NCI-H2171 treated with DMSO at 0.1 percent for 48 hours (cell line): ENCODE measurements at places on chromosomes 2 and 18.

GRCh38 chr18:1104181-1104881, 199.7 kb downstream of the ADCYAP1 start:
- no peak for DNase-seq

DNA sequence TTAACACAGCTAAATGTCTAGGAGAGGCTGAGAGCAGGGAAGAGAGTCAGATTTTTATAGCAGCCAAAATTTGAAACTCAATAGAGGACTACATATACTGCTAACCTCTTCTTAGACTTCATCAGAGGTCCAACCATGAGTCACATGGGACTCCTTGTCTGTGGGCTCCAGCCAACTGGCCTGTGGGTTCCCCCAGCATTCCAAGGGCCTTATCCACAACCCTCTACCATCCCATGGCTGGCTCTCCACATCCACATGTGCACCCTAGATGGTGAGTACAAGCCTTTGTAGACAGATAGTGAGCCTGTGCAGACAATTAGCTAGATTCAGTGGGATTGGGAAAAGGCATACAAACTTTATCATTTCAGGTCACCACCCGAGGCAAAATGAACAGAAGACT, 901.9 kb upstream of the ZEB2 start:
- DNase-seq: no peak

GRCh38 chr2:2570871-2571270, 239.8 kb upstream of the MYT1L start:
- DNase-seq: no peak

GRCh38 chr18:70426818-70427217, 138.0 kb downstream of the SOCS6 start:
- DNase-seq: no peak

GRCh38 chr2:23901966-23902846, 24.7 kb downstream of the ATAD2B start:
- DNase-seq: no peak

GRCh38 chr2:176149481-176149938, 1.8 kb upstream of the HOXD4 start:
- no peak for DNase-seq

GRCh38 chr18:46215902-46216723, 111.9 kb downstream of the HAUS1 start:
- DNase-seq: no peak

- DNase-seq: no peak
Measured at GRCh38 chr18:8813611-8814010, 108.3 kb downstream of the MTCL1 start.

- DNase-seq: no peak
Measured at GRCh38 chr2:136006658-136007057, 21.2 kb upstream of the DARS1 start.

GRCh38 chr2:98404556-98405250, 40.0 kb upstream of the INPP4A start:
- no peak for DNase-seq

DNA sequence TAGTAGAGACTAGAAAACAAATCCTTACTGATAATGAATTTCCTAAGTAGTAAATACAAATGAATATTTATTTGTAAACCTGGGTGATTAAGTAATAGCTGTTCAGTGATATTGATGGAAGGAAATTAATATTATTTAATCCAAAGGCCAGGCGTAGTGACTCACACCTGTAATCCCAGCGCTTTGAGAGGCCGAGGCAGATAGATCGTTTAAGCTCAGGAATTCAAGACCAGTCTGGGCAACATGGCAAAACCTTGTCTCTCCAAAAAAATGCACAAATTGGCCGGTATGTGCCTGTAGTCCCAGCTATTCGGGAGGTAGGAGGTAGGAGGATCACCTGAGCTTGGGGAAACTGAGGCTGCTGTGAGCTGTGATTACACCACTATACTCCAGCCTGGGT, 228.2 kb downstream of the NEDD4L start:
- no peak for DNase-seq
